Fibroblast of lung (primary cell): ENCODE measurements at places on chromosomes 1 and 21. TPM values are rescaled to one million over a fixed set of nuclear protein-coding genes. Genes with fewer than 3 reads are reported as not detected.

NHLH1 gene
- 0.05 and 0.14 TPM in 2 replicates for polyA plus RNA-seq

DNA sequence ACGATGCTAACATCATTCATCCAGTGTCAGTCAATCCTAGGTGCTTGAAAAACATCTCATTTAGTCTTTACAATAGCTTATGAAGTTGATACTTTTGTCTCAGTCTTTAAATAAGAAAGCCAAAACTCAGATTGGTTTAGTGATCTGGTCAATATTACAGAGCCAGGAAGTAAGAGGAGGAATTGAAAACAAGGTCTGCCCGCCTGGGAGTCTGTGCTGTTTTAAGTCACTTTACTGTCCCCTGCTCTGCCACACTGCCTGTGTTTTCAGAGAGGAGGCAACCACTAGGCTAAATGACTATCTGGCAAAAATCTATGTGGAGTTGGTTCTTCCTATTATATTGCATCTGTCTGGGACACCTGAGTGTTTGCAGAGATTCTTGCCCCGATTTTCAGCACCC is 62.3 kb downstream of the ST6GALNAC3 start:
- H3K4me1 ChIP-seq: no peaks in the 10 kb centered on the region
- no peaks in the 10 kb centered on the region for H3K36me3 ChIP-seq
- H3K27me3 ChIP-seq: no peaks in the 10 kb centered on the region
- no peak for DNase-seq
- H3K4me3 ChIP-seq: no peak overlapping the region

THAP3 gene
- polyA plus RNA-seq: 5.3 and 6.5 TPM in 2 replicates

GRCh38 chr21:46187814-46188213 is 3.6 kb upstream of the SPATC1L start:
- no peaks in the 10 kb centered on the region for H3K27me3 ChIP-seq
- no peak overlapping the region for H3K4me3 ChIP-seq
- H3K36me3 ChIP-seq: peaks cover 21% of the 10 kb centered on the region
- H3K27ac ChIP-seq: no peak overlapping the region

DNA sequence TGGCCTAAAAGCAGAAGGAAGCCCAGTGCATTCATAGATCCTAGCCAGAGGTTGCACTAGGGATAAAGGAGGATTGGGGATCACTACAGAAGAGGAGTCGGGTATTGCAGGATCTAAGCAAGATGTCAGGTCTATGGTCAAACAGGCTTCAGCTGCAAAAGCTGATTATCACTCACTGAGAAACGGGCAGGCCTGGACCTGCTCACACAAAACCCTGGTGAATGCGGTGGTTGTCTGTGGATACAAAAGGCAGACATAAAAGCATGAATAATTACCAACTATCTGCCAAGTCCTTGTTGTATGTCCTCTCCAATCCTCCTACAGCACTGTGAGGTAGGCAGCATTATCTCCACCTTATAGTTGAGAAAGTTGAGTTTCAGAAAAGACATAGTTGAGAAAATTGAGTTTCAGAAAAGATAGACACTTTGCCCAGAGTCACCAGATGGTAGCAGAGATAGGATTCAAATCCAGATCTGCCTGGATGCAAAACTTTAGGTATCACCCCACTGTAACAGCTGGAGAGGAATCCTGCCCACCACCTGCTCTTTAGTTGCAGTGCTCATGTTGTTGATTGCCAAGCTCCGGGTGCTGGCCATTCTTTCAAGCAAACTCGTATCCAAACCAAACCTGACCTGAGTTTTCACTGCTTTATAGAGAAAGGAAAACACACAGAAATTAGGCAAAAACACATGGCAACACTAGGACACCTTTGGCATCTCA is 49.6 kb upstream of the HOOK1 start:
- no peaks in the 10 kb centered on the region for H3K27me3 ChIP-seq
- no peak overlapping the region for H3K4me3 ChIP-seq
- no peaks in the 10 kb centered on the region for H3K36me3 ChIP-seq
- H3K4me1 ChIP-seq: no peaks in the 10 kb centered on the region
- DNase-seq: no peak
- no peak overlapping the region for H3K27ac ChIP-seq

DNM3 gene
- 1.6 and 1.9 TPM in 2 replicates for polyA plus RNA-seq

- no peak overlapping the region for H3K4me3 ChIP-seq
- H3K36me3 ChIP-seq: no peaks in the 10 kb centered on the region
Measured at GRCh38 chr1:231724876-231725647, 98.5 kb downstream of the DISC1 start.
